ENCODE measurements at places on chromosomes 3 and 15.
A peak's percentile ranks its signal among the peaks of the same experiment; 100 is the strongest.

- no peak for DNase-seq
These were observed 357.1 kb upstream of the PROK2 start for GRCh38 chr3:72142028-72142427.

- DNase-seq: no peak
These were observed at the start of gene RTP1 for GRCh38 chr3:187197335-187197649. TSS of gene RTP1 (plus strand) at chr3:187197486. CDS start at chr3:187197516, 30 bp downstream.

- no peak for DNase-seq
These were observed 8.1 kb upstream of the TKT start for GRCh38 chr3:53263907-53264306.

DNA sequence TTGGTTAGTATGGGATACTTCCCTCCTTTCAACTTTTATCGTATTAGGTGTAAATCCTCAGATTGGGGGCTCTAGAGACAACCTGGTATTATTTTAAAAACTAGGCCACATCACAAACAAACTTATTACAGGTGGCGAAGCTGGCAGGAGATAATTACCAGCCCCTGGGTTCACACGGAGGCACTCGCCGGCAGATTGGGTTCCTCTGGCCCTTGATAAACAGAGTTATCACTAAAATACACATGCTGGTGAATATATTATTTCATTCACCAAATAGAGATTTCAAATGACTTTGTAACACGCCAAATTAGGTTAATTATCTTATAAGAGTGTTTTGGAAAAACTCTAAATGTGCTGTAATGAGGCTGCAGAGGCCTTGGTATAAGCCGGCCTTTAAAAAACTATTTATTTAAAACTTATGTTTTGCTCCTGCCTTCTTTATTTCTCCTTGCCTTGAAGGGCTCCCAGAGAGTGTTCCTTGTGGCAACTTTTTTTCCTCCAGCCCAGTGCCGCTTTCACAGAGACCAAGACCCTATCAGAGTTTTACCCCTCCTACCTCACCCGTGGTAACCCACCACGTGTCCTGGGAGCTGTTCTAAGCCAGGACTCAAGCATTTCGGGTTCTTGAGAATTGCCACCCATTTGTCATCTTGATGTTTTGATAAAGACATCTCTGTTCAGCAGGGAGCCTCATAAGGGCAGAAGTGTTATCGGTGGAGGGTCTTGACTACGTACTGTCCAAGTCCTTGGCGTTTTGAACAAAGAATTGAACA, 468.6 kb upstream of the CFAP20DC start:
- no peak for DNase-seq

- DNase-seq: no peak
These were observed 170.8 kb downstream of the IGSF11 start for GRCh38 chr3:118863731-118864322.

DNA sequence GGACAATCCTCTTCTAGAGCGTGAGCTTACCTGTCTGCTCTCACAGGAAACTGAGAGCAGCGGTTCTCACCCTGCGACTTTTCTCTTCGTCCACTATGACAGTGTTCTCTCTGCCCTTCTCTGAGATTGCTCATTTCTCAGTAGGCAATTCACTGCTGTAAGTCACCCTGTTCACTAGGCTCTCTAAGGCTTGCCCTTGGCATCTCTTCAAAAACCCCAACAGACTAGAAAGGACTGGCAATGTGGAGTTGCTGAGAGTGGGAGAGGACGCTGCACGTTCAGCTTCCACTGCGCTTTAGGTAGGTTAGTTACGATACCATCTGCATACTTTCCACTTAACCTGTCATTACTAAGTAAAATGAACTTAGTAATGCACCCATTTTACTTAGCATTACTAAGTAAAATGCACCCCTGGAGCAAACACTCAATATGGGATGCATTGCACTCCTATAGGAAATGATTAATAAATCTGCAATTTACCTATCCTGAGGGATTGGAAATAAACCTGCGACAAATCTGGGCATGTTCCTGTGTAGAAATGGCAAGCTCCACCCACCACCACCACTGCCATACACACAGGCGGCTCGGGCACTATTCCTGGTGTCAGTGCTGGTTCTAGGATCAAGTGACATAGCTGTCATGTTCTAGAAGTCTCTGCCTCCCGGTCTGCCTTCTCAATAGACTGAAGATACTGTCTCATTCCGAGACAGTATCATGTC, 21.4 kb downstream of the XPC start:
- no peak for DNase-seq

DNA sequence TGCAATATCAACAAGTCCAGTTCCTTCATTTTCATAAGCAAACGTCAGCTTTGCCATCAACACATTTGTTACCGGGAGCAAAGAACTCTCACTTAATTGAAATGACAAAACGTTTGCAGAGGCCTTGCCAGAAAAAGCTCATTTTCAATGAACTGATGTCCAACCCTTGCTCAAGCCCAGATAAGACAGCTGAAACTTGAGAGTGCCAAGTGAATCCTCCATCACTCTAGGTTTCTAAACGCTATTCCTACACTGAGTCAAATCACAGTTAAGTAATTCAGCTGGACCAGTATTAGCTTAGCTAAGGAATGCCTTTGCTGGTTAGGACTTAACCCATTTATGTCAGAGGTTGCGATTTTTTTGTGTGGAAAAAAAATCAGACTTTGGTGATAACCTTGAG, 11.5 kb downstream of the CHSY1 start:
- DNase-seq: no peak

- DNase-seq: no peak
These were observed 45.8 kb downstream of the MITF start for GRCh38 chr3:69784954-69785514.

DNA sequence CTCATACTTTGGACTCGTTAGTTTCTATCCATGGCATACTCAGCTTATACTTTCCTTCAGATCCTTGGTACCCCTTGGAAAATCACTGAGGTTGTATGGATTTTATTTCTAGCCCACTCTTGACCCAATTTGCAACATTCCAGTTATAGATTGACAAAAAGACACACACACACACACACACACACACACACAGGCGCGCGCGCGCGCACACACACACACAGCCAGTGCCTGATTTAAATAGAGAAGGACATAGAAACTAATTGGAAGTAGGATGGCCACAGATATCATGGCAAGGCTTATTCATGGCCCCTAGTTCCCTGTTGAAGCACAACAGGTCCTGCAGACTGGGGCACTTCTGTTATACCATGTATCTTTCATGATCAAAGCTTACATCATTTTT, 89.1 kb upstream of the CFAP20DC start:
- DNase-seq: no peak

DNA sequence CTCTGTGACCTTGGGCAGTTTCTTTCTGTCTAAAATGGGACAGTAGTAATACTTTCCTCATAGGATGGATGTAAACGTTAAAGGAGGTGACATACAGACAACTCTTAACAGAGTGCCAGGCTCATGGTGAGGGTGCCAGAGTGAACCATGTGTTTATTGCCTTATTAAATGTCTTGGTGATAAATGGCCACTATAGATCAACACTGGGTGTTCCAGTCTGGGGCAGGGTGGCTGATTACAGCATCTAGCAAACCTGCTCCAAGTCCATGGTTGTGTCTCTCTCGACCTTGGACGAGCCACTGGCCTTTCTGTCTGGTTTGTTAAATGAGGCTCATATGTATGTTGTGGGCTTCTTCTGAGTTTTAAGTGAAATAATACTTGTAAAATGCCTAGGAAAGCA, 75.1 kb downstream of the TRAK1 start:
- DNase-seq: no peak

DNA sequence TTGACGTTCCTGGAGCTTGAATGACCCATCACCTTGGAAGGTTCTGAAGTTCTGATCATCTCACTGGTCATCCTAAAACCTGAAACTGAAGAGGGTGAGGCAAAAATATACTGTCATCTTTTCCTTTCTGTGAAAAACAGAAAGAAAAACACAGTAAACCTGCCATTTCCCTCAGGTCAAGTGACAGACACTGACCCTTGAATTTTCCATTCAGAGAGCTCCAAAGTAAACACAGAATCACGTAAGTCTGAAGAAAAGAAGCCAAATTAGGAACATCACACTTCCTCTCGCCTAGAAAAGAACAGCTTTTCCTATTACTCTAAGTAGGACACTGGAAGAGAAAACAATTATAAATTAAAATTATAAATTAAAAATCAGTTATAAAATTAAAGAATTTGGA, 78.7 kb upstream of the TGFBR2 start:
- DNase-seq: no peak

DNA sequence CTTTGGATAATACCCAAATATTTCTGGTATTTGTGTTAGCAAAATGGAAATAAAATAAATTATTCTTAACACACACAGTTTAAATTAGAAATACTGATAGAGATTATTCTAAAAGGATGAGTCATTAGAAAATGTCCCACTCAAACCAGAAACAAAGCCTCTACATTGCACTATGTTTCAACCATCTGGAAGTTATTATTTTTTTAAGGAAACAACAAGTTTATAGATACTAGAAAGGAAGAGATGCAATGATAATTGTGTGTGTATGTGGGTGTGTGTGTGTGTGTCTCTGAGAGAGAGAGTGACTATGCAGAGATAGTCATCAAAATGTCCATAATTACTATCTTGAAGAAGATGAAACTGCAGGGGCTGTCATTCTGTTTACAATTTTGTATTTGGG, 1340.5 kb downstream of the ROBO1 start:
- DNase-seq: no peak

DNA sequence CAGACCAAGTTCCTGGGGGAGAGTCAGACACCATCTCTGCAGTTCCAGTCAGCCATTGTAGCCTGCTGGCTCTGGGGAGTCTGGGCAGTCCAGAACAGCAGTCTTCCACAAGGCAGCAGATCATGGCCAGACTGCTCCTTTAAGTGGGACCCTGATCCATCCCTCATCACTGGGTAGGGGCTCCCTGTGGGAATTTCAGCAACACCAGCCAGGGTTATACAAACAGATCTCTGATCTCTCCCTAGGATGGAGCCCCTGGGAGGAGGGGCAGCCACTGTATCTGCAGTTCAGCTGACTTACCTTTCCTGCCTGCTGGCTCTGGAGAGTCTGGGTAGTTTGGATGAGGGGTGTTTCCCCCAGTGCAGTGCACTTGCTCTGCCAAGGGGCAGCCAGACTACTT, 42.1 kb upstream of the UNC13C start:
- no peak for DNase-seq

DNA sequence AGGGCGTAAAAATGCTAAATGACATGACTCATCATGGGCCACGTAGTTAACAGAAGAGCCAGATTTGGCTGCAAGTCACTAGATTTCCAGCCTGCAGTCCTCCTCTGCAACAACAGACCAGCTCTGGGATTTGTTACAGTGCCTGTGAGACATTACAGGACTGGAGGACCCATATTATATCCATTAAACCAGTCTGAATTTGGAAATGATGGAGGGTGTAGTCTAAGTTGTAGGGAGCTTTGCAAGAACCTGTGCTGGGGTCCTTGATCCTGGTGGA, 10.8 kb downstream of the ZNF774 start:
- DNase-seq: no peak

- DNase-seq: no peak
These were observed 19.0 kb upstream of the AGBL1 start for GRCh38 chr15:86060674-86061073.

GRCh38 chr3:50210510-50211367, 5.7 kb downstream of the SLC38A3 start:
- DNase-seq: no peak

DNA sequence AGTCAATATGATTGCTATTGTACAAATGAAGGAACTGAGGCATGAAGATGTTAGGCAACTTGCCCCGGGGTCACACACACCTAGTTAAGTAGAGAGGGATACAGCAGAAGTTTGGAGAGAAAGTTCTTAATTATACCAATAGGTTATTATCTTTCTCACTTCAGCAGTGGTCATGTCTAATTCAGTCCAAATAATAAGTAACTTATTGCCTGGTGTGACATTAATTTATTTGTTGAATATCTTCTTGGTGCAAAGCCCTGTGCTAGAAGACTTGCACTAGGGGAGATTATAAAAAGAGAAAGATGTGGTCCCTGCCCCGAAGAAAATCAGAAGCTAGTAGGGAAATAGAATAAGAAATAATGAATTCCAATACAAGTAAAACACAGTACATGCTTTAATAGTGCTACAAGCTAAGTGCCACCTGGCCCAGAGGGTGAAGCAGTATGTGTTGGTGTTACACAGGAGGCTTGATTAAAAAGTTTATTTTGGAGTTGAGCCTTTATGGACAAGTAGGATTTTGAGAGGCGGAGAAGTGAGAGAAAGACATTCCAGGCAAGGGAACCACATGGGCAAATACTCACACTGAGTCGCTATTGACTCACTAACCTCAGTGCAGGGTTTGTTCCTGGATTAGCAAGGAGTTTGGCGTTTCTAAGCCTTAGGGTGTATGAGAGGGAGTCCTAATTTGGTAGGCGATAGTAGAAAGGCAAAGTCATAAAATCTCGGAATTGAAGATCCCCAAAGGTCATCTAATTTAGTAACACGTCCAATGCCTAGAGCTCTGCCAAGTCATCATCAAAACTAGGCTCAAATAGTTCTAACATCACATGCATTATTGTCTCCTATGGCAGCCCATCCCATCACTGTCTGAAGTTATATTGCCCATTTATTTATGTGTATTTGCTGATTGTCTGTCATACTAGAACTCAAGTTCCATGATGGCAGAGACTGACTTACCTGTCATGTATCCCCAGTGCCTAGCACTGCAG, 19.2 kb upstream of the GSK3B start:
- DNase-seq: no peak

DNA sequence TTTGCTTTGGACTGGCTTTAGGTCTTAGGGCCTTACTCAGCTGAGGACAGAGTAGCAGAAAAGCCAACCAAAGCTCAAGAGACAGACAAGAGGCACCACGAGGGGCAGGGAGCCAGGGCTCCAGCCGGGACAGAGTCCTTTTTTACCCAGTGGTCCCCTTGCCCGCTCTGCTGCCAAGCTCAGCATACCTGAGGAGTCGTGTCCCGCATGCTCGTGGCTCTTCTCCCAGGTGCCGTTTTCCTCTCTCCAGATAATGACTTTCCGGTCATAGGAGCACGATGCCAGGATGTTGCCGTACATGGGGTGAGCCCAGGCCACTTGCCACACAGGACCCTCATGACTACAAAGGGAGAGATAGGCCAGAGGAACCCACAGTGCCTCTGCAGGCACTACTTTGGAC, 8.5 kb downstream of the SEC13 start:
- no peak for DNase-seq

DNA sequence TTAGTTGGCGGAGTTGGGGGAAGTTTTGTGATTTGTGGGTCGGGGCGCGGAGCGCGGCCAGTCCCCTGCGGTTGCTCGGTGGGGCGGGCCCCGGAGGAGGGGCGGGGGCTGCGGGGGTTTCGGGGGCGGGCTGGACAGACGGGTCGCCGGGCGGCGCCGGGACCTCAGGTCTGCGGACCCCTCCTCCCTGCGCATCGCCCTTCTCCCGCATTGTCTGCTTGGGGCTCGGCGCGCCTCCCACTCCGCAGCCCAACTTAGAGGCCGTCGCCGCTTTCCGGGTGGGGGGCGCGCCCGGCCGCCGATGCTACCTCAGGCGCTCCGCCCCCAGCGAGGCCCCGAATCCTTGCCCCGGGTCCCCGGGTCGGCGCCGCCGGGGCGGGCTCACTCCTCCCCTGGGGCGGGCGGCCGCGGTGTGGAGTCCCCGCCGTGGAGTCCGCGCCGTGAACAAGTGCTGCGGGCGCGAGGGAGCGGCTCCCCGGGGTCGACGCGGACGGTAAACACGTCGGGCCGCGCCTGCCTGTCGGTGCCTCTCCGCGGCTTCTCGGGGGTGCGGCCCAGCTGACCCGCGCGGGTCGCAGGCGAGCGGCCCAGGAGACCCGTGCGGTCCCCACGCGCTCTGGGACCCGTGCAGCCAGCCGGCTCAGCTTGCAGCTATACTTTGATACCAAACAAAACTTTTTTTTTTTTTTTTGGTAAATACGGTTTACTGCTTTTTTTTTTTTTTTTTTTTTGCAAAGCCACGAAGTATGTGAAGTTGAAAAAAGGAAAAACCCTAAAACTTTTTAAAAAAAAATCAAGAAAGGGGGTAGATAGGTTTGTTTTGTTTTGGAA, 624 bp downstream of the AKAP13 start:
- DNase-seq: peak; percentile 19
